ENCODE measurements at places on chromosomes 2 and 18.

DNA sequence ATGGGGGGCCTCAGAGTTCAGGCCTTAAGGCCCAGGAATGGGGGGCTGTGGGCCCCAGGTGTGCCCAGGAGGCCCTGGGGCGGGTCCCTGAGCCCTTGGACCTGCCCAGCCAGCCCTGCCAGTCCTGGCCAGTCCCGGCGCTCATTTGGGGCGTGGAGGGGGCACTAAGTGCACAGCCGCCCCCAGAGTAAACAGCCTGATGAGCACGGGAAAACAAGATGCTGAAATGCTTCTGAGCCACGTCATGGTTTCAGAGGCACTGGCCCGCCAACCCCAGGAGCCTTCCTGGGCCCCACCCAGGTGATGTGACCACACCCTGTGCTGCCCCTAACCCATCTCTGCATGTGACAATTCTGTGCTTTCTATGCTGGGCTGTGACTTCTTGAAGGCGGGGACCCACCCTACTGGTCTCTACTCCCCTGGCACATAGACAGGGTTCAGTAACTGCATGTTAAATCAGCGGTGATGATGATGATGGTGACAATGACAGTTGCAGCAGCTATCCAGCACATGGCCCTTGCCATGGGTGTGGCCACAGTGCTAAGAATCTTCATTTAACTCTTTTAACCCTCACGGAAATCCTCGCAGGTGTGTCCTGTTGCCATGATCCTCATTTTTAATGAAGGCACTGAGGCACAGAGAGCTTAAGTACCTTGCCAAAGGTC lies 28.1 kb upstream of the ASPRV1 start:
- DNase-seq = no peak

DNA sequence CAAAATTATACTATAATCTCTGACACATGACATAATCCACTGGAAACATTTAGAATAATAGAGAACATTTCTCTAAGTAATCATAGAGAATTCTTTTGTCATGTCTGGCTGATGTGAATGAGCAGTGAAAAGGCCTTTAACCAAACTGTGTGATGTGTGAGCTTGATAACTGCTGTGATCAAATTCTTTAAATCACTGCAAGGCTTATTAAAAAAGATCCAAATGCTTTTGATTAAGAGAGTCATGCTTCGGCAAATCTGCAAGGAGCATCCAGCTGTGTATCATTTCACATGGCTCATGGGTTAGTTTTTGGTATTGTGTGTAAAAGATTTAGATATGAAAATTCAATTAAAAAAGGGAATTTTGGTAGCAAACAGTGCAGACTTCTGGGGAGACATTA lies 58.6 kb upstream of the TFPI start:
- no peak for DNase-seq

DNA sequence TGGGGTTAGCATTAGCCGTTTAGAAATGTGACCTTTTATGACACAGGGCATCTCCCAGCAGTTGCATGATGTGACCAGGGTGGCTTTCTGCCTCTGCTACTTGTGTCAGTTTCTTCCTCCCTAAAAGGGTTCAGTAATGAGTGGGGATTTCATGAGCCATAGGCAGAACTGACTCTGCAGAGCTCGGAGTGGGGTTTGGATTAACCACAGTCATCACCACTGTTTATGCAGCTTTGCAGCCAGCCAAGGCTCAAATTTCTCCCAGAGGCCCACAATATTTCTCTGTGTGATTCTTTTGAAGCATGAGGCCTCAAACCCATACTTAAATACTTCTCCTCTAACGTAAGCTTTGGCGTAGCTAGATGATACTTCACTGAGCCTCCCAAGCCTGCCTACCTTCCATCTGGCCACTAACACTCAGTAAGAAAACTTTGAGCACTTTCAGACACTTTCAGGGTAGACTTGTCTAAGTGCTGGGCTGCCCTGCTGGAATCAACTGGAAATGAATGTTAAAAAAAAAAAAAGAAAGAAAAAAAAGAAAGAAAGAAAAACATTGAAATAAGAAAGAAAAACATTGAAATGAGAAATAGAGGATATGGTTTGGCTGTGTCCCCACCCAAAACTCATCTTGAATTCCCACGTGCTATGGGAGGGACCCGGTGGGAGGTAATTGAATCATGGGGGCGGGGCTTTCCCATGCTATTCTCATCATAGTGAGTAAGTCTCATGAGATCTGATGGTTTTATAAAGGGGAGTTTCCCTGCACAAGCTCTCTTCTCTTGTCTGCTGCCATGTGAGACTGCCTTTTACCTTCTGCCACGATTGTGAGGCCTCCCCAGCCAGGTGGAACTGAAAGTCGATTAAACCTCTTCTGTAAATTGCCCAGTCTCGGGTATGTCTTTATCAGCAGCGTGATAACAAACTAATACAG lies 11.5 kb upstream of the LAPTM4A start:
- peak; percentile 9 for DNase-seq

DNA sequence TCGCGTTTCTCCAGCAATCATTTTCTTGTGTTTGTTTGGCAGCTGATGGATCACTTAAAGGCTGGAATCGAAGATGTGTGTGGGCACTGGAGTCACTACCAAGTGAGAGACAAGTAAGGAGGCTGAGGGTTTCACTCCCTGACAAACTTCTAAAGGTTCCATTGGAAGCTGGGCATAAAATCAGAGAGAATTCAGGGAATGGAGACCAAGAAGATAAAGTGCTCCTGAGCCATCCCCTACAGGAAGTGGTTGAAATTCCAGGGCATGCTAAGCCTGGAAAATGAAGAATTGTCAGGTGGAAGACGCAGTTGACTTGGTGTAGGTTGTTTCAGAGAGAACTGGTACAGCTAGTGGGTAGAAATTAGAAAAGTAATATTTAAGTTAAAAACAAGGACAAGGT lies 39.1 kb downstream of the SLC9A4 start:
- DNase-seq = no peak

DNA sequence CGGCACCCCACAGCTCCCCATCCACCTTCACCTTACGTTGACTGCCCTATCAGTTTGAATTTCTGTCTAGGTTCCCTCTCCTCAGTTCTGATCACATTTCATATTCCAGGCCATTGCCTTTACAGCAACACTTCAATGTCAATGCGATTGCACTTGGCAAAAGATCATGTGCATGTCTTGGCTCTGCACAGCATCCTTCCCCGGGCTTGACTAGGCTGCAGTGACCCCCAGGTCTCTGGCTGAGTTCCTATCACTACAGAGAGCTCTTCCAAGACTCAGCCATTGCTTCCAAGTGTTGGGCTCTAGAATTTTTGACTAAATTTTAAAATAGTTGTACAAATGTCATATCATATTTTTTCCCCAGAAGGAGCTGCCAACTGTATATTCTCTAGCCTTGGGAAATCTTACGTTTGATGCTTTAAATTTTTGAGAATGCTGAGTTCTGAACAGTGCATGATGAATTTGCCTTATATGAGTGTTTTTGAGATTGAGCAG lies 103.8 kb upstream of the NEDD4L start:
- DNase-seq = no peak

DNA sequence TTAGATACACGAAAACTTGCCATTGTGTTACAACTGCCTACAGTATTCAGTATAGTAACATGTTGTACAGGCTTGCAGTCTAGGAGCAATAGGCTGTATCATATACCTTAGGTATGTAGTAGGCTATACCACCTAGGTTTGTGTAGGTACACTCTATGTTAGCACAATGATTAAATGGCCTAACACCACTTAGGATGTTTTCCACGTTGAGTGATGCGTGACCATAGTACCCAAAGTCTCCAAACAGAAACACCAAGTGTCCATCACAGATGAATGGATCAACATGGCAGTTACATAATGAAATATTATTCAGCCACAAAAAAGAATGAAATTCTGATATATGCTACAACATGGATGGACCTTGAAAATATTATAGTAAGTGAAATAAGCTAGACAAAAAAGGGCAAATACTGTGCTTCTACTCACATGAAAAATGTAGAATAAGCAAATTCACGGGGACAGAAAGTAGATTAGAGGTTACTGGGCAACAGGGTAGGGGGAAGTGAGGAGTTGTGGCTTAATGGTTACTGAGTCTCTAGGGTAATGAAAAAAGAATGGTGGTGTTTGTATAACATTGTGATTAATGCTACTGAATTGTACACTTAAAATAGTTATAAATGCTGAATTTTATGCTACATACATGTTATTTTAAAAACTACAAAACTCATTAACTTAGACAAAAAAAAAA lies 62.6 kb downstream of the TMEM131 start:
- DNase-seq = no peak

GRCh38 chr18:61542596-61542995 lies 209.4 kb downstream of the CDH20 start:
- DNase-seq = no peak

DNA sequence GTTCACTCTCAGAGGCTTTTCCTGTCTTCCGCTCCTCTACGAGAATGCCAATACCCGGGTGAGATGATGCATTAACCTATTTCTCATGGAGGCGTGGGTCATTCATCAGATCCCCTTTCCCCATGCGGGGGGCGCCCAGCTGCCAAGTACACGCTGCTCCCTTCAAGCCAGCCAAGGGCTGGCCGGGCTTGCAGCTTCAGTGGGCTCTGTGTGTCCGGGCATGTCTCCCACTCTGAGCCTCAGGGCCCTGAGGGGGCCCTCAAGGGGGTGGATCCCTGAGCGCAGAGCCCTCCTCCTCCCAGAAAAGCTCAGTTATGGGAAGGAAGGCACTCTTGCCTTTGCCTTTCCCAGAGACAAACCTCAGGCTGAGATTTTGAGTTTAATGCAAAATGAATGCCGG lies 431.8 kb upstream of the MYT1L start:
- DNase-seq = no peak

DNA sequence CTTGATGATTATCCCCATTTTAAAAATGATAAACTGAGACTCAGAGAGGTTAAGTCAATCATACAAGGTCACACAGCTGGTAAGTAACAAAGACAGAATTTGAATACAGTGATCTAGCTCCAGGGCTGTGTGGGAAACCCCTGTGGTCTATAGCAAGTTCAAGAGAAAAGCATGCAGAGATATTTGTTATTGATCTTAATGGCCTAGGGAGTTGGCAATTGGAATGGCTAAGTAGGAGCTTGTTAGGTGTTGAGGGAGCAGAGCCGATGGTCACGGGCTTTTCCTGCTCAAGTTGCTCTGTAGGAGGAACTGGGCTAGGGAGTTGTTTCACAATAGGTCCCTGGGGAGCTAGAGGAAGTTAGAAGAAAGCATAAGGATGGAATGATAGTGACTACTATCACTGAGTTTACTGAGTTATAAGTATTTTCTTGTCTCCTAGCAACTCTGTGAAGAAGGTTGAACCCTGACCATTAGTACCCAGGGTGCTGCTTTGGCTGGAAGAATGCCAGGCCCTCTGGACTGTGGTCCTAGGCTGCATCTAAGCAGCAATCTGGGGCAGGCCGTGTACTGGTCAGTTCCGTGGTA lies 30.0 kb downstream of the RNF125 start:
- no peak for DNase-seq

GRCh38 chr2:138500592-138501424 lies 762 bp upstream of the SPOPL start:
- DNase-seq = no peak

- DNase-seq = no peak
Measured at GRCh38 chr2:60947056-60947455, 65.7 kb downstream of the REL start.

- no peak for DNase-seq
Measured at GRCh38 chr2:202317080-202317857, 51.7 kb downstream of the NOP58 start.

GRCh38 chr2:187638840-187639239 lies 84.6 kb upstream of the TFPI start:
- DNase-seq = no peak

GRCh38 chr18:62506495-62507143 lies 16.2 kb upstream of the ZCCHC2 start:
- no peak for DNase-seq

DNA sequence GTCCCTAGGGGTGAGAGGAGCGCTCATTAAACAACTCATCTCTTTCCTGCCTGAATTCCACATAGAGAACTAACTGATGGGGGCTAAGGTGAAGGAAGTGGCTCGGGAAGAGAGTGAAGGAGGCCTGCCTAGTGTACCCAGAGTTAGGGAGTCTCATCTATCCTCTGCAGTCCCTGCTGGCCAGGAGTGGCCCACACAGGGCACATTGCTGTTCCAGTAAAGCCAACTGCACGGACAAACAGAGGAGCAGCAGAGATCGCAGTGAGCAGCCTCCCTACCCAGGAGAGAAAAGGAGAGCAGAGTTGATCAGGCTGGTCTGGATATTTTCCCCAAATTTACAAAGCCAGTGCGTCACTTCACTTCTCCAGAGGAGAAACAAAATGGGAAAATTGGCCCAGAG lies 16.9 kb upstream of the FN1 start:
- DNase-seq = no peak

DNA sequence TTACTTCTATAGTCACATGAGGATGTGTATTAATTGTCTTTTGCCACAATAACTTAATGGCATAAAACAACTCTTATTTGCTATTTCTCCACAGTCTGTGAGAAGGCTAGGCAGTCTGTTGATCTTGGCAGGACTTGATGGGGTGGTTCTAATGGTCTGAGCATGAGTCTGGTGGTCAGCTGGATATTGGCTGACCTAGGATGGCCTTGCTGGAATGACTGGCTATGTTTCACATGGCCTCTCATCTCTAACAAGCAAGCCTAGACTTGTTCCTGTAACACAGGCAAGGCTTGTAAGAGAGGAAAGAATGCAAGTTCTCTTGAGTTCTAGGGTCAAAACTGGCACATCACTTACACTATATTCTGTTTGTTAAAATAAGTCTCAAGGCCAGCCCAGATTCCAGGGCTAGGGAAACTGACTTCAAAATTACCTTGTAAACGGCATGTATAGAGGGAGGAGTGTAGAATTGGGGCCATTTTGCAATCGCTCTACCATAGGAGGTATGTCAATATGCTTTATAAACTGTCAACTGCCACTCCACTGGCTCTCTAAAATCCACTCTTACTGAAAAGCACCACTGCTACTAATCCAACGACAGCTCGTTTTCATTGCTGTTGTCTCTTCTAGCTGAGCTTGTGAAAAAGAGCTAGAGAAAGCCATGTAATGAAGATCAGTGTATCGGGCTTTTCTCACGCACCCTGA lies 325.0 kb upstream of the PKDCC start:
- no peak for DNase-seq

- DNase-seq = no peak
Measured at GRCh38 chr2:212384027-212384426, 154.6 kb downstream of the ERBB4 start.

GRCh38 chr2:11396467-11397445 lies 52.3 kb upstream of the ROCK2 start:
- no peak for DNase-seq

DNA sequence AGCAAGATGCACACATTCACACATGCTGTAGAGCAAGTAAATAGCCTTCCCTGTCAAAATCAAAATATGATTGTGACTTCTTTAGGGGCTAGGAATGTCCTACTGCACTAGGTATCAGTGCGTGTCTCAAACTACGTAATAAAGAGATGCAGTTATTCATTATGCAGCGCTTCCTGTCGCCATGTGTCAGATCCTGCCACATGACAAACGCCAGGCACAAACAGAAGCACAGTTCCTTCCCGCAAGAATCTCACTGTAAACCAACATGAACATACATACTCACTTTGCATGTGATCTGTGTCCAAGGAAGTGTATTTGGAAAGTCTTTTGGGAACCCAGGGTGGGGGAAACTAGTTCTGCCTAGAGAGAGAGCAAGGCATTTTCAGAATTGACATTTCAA lies 599.9 kb downstream of the RNF144A start:
- no peak for DNase-seq

- DNase-seq = no peak
Measured at GRCh38 chr18:48310353-48310752, 98.8 kb downstream of the ZBTB7C start.

- no peak for DNase-seq
Measured at GRCh38 chr18:24373328-24373727, 24.3 kb downstream of the OSBPL1A start.
